ENCODE measurements at places on chromosomes 2 and 18.
A peak's percentile ranks its signal among the peaks of the same experiment; 100 is the strongest.

- no peak for DNase-seq
Measured at GRCh38 chr2:16138811-16139662, 198.7 kb downstream of the MYCN start.

- DNase-seq = no peak
Measured at GRCh38 chr2:197926673-197927072, 122.3 kb downstream of the PLCL1 start.

- DNase-seq = peak; percentile 97
Measured at GRCh38 chr2:20356042-20356441, 5.4 kb upstream of the PUM2 start.

GRCh38 chr18:70513502-70514171 is 224.8 kb downstream of the SOCS6 start:
- no peak for DNase-seq
